ENCODE measurements at places on chromosomes 2 and 18.

GRCh38 chr18:61921621-61922235, 28.9 kb upstream of the RNF152 start:
- DNase-seq: no peak

DNA sequence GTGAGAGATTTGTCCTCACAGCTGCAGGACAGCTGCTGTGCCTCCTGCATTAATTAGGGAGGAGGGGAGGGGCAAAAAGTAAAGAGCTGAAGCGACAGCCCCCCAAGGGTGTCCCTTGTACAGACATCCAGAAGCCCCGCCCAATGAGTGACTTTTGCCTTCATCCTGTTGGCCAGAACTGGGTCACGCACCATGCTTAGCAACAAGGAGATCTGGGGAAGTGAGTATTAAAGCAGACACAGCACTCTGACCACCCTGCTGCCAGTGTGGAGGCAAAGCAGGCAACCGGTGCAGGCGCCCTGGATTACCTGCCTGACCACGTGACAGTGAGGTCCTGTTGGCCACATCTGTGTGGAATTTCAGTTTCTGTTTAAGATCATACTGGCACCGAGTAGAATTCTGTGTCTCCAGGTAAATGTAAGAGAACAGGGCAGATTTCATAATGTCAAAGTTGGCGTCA, 21.5 kb upstream of the BIN1 start:
- no peak for DNase-seq

GRCh38 chr2:160389875-160390274, 103.7 kb downstream of the RBMS1 start:
- DNase-seq: no peak

GRCh38 chr2:240586919-240587800, 626 bp downstream of the CAPN10 start:
- DNase-seq: peak; percentile 58

- peak; percentile 25 for DNase-seq
Measured at GRCh38 chr2:224894356-224894755, 147.9 kb downstream of the DOCK10 start.

GRCh38 chr18:24462838-24463775, 2.7 kb downstream of the HRH4 start:
- no peak for DNase-seq

DNA sequence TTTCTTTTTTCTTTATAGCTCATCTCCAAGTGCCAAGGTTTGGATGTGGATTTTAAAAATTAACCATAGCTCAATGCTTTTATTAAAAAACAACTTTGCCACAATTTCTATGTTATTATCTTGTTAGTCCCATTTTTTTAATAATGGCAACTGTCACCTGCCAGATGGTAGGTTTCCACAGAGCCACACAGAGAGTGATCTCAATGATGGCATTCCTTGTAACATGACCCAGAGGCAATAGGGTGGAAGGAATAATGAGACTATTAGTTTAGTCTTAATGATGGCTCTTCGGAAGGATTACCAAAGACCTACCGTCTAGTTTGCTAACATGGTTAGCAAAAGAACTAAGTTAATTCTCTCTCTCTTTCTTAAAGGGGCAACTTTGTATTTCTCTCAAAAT, 64.0 kb downstream of the REL start:
- DNase-seq: no peak

GRCh38 chr2:170434900-170435621, 257.1 kb downstream of the MYO3B start:
- peak; percentile 39 for DNase-seq

- no peak for DNase-seq
Measured at GRCh38 chr2:121094101-121094500, 190.9 kb downstream of the TFCP2L1 start.

GRCh38 chr2:74703373-74703772, 49.3 kb downstream of the SEMA4F start:
- no peak for DNase-seq

DNA sequence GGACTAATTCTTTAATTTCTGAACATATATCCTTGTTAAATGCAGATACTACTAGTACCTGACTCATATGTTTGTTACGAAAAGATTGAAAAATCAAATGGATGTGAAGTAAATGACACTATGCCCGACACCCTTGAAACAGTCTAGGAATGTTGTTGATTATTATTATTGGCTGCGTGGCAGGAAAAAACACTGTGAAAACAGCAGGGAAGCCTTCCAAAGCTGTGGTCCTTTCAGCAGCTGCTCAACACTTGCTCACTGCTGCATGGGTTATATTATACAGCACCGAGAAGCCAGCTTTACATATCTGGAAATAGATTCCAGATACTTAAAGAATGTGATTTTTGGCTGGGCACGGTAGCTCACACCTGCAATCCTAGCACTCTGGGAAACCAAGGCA, 26.5 kb downstream of the CRYGD start:
- no peak for DNase-seq

GRCh38 chr18:62118328-62118727, 68.5 kb downstream of the PIGN start:
- no peak for DNase-seq

DNA sequence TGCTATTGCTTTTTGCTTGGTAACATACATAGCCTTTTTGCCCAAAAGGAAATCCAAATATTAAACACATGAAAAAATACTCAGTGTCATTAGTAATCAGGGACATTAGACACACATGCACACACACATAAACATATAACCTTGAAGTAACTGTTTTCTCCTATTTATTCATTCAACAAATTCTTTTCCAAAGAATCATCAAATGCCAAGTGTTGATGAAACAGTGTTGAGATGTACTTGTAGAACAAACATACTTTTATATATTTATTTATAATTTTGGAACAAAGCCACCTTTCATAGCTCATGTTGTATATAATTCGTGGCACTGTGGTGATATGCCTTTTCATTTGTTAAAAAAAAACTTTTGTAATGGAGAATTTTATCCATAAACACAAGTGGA, 81.0 kb downstream of the APLF start:
- no peak for DNase-seq

GRCh38 chr18:24076950-24077349, 61.9 kb upstream of the CABYR start:
- no peak for DNase-seq

GRCh38 chr18:44788334-44788733, 107.6 kb downstream of the SETBP1 start:
- no peak for DNase-seq

- no peak for DNase-seq
Measured at GRCh38 chr2:176544991-176545956, 276.0 kb downstream of the MTX2 start.

DNA sequence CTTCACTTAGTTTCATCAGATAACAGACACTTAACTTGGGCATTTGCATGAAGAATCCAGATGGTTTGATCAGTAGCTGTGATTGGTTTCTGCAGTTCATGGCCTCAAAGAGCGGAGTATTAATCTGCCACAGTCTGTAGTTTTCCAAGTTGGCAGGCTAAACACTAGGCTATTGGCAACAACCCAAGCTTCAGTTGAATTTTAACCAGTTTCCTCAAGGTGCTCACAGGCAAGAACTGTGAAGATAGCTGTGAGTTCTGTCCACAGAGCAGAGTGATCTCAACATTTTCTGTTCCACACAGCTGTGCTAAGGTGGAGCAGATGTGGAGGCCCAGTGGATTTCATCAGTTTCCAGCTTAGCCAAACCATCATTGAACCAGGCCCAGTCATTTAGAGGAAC, 469.5 kb upstream of the LINC00305 start:
- no peak for DNase-seq

GRCh38 chr2:15730545-15731212, 139.0 kb downstream of the DDX1 start:
- no peak for DNase-seq

DNA sequence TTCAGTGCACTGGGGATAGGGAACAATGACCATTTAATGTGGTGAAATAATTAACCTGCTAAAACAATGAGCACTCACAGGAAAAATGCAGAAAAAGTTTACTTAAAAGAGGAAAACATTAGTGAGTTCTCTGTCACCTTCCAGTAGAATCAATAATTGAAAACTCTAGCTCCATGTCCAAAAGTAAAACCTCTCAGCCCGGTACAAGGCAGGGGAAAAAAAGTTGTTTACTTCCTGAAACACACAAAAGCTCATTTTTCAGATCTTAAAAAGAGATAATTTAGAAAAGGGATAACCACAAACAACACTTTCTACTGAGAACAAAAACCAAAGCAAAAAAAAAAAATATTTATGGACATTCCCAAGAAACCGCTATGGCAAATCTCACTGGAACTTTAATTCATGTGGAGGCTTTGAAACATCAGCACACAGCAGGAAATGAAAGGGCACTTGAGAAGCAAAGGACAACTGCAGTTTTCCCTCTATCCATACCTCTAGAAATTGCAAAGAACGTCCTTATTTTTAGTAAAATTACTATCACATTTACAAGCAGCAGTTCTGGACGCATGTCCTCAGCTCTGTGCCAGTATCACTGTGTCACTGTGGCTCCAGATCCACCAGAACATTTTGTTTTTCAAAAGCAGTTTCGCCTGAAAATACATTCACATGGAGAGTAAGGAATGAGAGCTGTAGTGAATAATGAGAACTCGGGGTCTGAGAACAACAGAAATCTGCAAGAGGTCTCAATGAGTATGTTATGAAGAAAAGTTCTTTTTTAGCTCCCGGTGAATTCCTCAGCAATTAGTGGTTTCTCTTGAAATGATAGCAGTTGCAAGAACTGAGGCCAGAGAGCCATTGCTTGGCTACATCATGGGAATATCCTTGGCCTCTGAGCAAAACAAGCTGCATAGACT, 44.7 kb upstream of the DNAH7 start:
- DNase-seq: no peak

DNA sequence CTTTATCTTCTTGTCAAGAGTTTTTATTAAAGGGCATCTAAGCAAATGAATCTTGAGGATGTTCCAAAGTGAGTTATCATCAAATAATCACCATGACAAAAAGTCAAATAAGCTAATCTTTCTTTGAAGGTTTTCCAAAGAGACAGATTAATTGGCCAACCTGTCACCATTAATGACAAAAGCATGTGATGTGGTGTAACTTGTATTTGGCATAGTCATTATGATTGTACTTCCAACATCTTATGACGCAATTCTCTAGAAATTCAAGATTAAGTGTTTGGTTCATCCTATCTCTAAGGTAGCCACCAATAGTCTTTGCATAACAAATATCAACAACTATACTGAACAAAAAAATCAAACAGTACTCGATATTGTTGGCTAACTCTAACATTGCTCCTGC, 28.6 kb downstream of the RBMS1 start:
- no peak for DNase-seq

DNA sequence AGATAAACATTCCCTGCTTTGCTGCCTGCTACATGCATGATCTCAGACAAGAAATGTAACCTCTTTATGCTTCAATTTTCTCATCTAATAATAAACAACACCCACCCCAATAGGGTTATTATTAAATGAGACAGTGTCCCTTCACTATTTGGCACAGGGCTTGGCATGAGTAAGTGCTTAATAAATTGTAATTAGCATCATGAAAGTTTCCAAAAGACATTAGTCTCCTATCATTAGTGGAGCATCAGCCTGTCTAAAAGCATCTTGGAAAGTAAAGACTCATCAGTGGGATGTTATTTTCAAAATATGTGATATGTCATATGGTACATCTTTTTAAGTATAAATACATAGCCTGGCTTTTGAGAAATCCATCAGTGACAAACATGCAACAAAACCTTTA, 275.0 kb downstream of the ZEB2 start:
- no peak for DNase-seq

DNA sequence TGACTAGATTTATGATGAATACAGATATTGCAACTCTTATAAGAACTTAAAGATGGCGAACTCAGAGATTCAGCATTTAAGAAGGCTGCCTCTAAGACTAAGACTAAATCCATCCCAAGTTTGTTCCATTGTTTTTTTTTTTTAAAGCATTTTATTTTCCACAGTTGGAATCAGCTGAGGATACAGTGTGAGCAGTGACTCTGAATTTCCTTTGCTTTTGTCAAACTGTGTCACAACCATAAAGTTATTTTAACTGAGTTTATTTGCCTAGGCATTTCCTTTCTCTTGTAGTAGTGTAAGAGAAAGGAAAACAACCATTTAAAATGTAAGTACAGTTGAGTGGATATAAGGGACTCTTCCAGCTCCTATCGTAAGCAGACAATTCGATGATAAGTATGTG, 63.9 kb downstream of the ZEB2 start:
- DNase-seq: no peak

- no peak for DNase-seq
Measured at GRCh38 chr18:36311026-36311570, 13.6 kb downstream of the FHOD3 start.

- no peak for DNase-seq
Measured at GRCh38 chr2:36387258-36387916, 31.8 kb downstream of the CRIM1 start.

- DNase-seq: no peak
Measured at GRCh38 chr18:35642802-35643201, 61.3 kb downstream of the GALNT1 start.
